ENCODE measurements at places on chromosomes 12 and 14. TPM values are rescaled to one million over a fixed set of nuclear protein-coding genes. Genes with fewer than 3 reads are reported as not detected.

SYNE2 gene
- total RNA-seq = 10.6 TPM

TMEM233 gene
- not detected for total RNA-seq

GPR84 gene
- not detected for total RNA-seq

DIO3 gene
- not detected for total RNA-seq

GNB3 gene
- total RNA-seq = 0.14 TPM

TAS2R42 gene
- total RNA-seq = not detected

TMTC1 gene
- 3.2 TPM for total RNA-seq

CLEC6A gene
- total RNA-seq = not detected

GPR132 gene
- not detected for total RNA-seq

DNA sequence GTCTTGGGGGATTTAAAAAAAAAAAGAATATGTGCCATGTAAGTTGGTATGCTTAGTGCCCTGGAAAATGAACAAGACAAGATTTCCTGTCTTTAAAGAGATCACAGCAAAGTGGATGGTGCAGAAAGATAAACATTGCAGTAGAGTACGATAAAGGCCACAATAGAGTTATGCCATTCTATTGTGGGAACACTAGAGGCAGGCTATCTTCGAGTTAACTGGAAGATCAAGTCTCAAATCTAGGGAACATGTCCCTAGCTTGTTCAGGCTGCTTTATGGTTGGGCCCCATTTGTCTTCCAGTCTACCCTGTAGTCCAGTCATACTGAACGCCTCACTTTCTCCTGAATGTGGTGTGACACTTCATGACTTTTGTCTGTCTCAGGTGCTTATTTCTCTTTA lies 18.7 kb upstream of the CCT2 start:
- DNase-seq = no peak

DNA sequence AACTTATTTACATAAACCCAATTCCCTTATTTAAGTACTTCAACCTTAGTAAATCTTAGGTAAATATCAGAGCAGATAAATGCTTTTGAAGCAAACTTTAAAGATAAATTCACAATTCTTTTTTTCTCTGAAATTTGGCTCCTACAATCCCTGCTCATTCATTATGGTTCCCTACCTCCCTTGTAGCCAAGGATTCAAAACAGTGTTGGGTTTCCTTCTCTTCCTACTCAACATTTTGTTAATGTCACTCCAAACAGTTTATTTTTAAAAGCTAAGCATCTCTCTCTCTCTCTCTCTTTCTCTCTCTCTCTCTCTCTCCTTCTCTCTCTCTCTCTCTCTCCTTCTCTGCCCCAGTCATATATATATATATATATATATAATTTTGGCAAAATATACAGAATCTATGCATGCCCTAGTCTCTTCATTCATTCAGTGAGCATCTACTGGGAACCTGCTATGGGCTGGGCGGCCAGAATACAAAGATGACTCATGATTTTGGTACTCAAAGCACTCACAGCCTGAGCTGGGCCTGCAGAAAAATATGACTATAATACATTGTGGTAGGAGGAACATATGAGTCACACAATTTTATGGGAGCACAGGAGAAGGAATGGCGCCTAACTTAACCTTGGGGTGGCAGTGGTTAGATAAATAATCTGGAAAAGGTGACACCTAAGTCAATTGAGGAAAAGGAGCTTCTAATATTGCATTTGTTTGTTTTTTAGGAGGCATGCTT lies 123.7 kb upstream of the DHRS4 start:
- peak; percentile 75 for DNase-seq

- no peak for DNase-seq
These were observed 121.0 kb downstream of the PIK3C2G start for GRCh38 chr12:18382236-18382885.

- DNase-seq = no peak
These were observed 38.1 kb downstream of the GCH1 start for GRCh38 chr14:54864526-54864925.

DNA sequence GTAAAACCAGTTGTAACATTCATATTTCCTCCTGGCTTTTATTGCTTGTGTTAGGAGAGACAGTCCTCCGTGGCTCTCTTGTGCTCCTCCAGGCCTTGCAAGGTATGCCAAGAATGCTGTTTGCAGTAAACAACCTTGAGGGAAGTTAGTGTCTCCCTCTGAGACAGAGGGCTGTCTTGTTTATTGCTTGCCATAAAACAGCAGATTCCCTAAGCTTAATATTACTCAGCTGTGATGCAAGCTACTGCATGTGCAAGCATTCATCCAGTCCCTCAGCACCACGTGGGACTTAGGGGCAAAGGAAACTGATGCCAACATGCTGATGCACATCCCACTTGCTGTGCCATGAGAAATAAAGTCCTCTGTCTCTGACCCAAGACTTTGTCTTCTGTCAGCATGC lies 6.6 kb downstream of the POMT2 start:
- peak; percentile 64 for DNase-seq

DNA sequence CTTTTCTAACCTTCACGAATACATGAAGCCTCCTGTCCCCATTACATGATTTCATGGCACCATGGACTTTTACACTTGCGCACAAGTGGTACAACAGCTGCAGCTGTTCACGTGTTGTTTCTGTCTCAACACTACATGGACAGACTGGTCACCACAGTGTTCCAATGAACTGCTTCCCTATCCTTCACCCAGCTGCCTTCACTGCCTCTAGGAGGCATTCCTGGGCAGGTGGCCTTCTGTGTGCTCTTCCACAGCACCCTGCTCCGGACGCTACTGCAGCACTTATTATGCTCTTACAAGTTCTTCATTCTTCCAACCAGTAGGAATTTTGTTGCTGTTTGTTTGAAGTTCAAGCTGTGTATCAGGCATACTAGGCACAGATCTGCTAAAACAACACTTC lies 1.5 kb downstream of the MTERF2 start:
- DNase-seq = no peak

DNA sequence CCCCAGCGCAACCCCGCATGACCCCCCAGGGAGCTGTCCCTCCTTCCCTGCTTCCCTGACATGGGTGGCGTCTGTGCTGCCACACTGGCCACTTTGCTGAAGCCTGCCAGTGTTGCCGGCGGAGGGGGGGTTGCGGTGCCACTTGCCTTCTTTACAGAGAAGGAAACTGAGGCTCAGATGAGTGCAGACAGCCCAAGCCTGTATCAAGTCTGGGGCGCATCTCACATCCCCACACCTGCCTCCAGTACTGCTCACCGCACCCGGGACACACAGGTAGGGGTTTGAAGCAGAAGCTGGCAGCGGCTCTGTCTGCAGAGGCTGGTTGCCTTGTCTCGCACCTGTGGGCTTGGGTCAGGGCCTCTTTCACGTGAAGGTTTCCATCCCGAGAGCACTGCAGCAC lies 104.7 kb upstream of the RTL1 start:
- DNase-seq = no peak

DNA sequence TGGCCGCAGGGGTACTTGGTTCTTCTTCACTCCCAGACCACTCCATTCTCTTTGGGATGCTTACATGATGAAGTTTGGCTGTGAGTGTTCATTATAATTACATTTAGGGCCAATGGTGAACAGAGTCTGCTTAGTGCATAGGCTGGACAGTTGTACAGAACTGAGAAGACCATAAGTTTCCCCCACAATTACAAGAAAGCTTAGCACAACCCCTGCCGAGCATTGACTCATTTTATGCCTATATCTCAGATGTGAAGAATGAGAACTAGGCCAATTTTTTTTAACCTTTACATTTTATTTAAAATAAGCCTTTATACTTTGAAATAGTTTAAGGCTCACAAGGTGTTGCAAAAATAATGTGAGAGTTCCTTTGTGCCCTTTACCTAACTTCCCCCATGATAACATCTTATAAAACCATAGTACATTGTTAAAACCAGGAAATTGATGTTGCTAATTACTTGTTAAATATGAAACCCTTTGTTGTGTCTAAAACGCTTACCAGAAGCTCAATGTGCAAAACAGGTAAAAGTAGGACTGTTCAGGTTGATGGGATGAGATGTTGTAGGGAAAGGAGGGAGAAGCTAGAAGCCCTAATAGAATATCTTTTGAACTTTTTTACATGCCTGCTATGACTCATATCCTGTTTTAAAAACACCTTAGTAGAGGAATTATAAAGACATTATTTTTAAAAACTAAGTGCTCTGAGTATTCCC lies 47.2 kb downstream of the ALDH1L2 start:
- DNase-seq = no peak

DNA sequence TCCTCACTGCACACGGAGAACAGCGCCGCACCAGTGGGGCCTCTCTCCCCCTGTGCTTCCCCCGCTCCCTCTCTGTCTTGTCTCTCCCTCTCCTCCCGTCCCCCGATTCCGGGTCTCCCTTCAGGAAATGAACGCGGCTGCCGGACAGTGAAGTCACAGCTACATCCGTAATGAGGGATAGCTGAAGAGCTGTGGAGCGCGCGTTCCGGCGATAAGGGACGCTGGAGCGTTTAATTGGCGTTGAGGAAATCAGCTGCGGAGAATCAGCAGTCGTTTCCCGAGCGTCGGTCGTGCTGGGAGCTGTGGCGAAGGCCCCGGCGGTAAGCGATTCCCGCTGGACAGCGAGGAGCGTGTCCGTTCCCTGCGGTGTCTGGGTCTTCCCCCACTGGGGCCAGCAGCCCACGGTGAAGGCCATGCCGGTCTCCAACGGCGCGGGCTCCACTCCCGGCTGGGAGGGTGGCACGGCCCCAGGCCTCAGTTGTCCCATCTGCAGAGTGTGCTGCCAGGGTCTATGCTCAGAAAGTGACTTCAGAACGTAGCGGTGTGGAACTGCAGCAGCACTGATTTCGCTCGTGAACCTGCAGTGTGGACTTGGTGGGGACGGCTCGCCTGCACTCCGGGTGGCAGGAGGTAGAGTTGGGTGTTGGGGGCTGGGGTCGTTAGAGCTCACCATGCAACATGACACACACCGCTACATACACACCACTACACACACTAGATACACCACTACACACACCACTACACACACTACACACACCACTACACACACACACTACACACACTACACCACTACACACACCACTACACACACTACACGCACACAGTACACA lies 10.9 kb downstream of the NOC4L start:
- DNase-seq = no peak

- DNase-seq = no peak
These were observed 135.7 kb upstream of the SYT10 start for GRCh38 chr12:33575346-33575745.

- DNase-seq = peak; percentile 85
These were observed 599 bp upstream of the TRHDE start for GRCh38 chr12:72271451-72272090.
